ENCODE measurements at places on chromosomes 5 and 9.

GRCh38 chr5:154236011-154236410 lies 45.5 kb downstream of the GALNT10 start:
- DNase-seq = no peak

GRCh38 chr5:159156426-159157238 lies 52.7 kb downstream of the RNF145 start:
- DNase-seq = peak; percentile 43

- DNase-seq = no peak
These were observed 1.1 kb upstream of the DCANP1 start for GRCh38 chr5:135448071-135448739.

DNA sequence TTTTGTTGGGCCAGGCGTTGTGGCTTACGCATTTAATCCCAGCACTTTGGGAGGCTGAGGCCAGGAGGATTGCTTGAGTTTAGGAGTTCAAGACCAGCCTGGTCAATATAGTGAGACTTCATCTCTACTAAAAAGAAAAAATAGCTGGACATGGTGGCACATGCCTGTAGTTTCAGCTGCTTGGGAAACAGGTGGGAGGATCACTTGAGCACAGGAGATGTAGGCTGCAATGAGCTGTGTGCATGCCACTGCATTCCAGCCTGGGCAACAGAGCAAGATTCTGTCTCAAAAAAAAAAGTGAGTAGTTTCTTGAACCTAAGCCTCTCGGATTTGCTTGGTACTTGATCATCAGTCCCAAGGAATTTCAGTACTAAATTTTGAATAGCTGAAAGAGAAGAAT lies 26.9 kb downstream of the G3BP1 start:
- DNase-seq = peak; percentile 22

DNA sequence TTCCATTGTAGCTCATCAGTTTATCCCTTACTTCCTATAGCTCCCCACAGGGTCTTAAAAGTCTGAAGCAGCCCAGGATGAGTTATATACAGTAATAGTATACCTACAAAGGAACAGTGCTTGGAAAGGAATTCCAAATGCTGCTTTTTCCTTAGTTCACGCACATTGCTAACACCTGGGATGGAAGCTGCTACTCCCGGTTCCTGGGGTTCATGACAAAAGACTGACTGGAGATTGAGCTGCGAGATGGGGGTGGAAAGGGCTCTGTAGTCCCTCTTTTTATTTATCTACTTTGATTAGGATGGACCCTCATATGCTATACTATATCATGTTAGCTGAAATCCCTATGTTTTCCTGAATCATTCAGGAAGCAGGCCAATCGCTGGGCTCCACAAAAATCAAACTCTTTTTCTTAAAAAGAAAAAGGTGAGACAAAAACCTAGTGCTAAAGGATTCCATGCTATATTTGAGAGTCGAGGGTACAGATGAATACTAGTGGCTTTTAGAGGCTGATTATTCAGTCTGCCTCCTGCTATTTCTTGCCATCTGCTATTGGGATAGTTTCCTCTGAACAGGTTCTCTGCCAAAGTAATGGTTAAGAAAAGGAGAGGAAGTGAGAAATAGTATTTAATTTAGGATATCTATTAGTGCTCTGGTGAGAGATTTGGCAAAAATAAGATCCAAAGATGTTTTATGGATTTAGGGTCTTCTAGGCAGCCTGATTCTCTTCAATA lies 81.2 kb downstream of the MRPS27 start:
- DNase-seq = no peak
